ENCODE measurements at places on chromosomes 16 and 17. TPM values are rescaled to one million over a fixed set of nuclear protein-coding genes. Genes with fewer than 3 reads are reported as not detected.

DNA sequence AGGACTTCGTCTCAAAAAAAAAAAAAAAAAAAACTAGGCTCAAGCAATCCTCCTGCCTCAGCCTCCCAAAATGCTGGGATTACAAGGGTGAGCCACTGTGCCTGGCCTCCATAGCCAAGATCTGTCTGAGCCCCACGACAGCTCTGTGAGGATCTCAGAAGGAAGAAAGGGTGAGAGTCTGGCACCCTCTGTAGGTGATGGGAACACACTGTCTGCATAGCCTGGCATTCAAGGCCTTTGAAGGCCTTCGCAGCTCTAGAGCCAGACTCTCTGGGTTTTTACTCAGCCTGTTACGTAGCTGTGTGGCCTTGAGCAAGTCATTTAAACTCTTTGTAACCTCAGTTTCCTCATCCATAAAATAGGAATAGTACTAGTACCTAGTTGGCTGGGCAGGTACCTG lies 6.3 kb upstream of the XPO6 start:
- H3K4me3 ChIP-seq: no peak overlapping the region
- no peaks in the 10 kb centered on the region for H3K36me3 ChIP-seq
- H3K27me3 ChIP-seq: no peaks in the 10 kb centered on the region
- peaks cover 2% of the 10 kb centered on the region for H3K4me1 ChIP-seq
- no peak overlapping the region for H3K27ac ChIP-seq

PKD1 gene
- 97.8 TPM for total RNA-seq

DNA sequence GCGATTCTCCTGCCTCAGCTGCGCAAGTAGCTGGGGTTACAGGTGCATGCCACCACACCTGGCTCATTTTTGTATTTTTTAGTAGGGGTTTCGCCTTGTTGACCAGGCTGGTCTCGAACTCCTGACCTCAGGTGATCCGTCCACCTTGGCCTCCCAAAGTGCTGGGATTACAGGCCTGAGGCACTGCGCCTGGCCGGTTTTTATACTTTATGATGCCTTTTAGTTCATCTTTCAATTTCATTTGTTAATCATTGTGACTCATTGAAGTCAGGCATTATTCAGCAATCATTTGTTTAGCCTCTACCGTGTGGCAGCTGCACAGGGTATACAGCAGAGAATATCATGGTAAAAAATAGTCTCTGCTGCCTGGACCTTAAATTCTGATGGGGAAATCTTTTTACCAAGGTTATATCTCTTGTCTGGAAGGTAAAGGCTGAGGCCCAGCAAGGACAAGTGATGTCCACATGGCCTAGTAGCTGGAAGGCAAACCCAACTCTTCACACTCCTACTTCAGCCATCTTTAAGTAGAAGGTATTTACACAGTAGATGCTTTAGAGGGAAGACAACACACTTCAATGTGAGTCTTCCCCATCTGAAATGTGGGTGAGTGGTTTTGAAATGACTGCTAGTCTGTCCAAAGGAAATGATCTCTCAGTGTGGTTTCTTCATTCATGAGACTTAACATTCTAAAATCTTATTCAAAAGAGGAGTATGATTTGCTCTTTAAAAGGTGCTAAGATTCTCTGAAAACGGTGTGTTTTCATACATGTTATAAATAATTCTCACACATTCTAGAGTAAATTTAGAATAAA lies 2.4 kb downstream of the PRPSAP2 start:
- H3K36me3 ChIP-seq: peaks cover 7% of the 10 kb centered on the region
- peak overlapping the region; percentile 42 for H3K27ac ChIP-seq
- no peaks in the 10 kb centered on the region for H3K27me3 ChIP-seq
- H3K4me3 ChIP-seq: peak overlapping the region; percentile 51
- DNase-seq: no peak
- peaks cover 26% of the 10 kb centered on the region for H3K4me1 ChIP-seq

RSKR gene
- 35.5 TPM for total RNA-seq

MEIOC gene
- 0.86 TPM for total RNA-seq

GRCh38 chr17:4788807-4789700 lies at the start of gene GLTPD2:
Gene GLTPD2 (plus strand): TSS chr17:4788964. CDS start chr17:4789012, 48 bp downstream.
- peaks cover 5% of the 10 kb centered on the region for H3K27me3 ChIP-seq
- H3K36me3 ChIP-seq: no peaks in the 10 kb centered on the region
- H3K27ac ChIP-seq: peak within 1 kb of the TSS; percentile 94

KRTAP1-5 gene
- not detected for total RNA-seq

- H3K4me3 ChIP-seq: peak overlapping the region; percentile 82
- H3K36me3 ChIP-seq: no peaks in the 10 kb centered on the region
- peak overlapping the region; percentile 98 for H3K27ac ChIP-seq
- peaks cover 35% of the 10 kb centered on the region for H3K4me1 ChIP-seq
- no peak for DNase-seq
- H3K27me3 ChIP-seq: no peaks in the 10 kb centered on the region
These were observed 716 bp downstream of the TMEM94 start for GRCh38 chr17:75457047-75457654.

- no peak overlapping the region for H3K4me3 ChIP-seq
- DNase-seq: no peak
- H3K36me3 ChIP-seq: no peaks in the 10 kb centered on the region
- peaks cover 17% of the 10 kb centered on the region for H3K4me1 ChIP-seq
- H3K27ac ChIP-seq: no peak overlapping the region
These were observed 6.5 kb upstream of the PRR29 start for GRCh38 chr17:63991611-63992010.

HOXB9 gene
- total RNA-seq: not detected

SEPTIN12 gene
- total RNA-seq: 0.78 TPM

GRCh38 chr16:88773812-88774291 lies 11.2 kb downstream of the PIEZO1 start:
- H3K4me1 ChIP-seq: peaks cover 17% of the 10 kb centered on the region
- H3K27ac ChIP-seq: no peak overlapping the region
- H3K4me3 ChIP-seq: no peak overlapping the region
- no peak for DNase-seq
- H3K36me3 ChIP-seq: no peaks in the 10 kb centered on the region
- H3K27me3 ChIP-seq: peaks cover 5% of the 10 kb centered on the region

DNA sequence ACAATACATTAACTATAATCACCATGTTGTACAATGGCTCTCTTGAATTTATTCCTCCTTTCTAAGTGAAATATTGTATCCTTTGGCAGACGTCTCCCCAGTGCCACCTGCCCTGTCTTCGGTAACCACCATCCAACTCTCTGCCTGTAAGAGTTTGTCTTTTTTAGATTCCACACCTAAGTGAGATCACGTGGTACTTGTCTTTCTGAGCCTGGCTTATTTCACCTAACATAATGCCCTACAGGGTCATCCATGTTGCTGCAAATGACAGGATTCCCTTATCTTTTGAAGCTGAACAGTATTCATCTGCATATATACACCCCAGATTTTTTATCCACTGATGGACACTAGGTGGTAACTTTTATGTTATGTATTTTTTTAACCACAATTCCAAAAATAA lies 24.2 kb downstream of the ORC6 start:
- no peak for DNase-seq
- no peaks in the 10 kb centered on the region for H3K36me3 ChIP-seq
- H3K27me3 ChIP-seq: no peaks in the 10 kb centered on the region
- H3K4me1 ChIP-seq: no peaks in the 10 kb centered on the region
- H3K4me3 ChIP-seq: no peak overlapping the region

CHST5 gene
- total RNA-seq: 0.24 TPM

GRCh38 chr17:79093270-79093669 lies 18.6 kb downstream of the ENGASE start:
- no peak for DNase-seq
- H3K27me3 ChIP-seq: peaks cover 6% of the 10 kb centered on the region
- no peak overlapping the region for H3K4me3 ChIP-seq
- no peaks in the 10 kb centered on the region for H3K4me1 ChIP-seq

CDK5R1 gene
- 6.2 TPM for total RNA-seq

DNA sequence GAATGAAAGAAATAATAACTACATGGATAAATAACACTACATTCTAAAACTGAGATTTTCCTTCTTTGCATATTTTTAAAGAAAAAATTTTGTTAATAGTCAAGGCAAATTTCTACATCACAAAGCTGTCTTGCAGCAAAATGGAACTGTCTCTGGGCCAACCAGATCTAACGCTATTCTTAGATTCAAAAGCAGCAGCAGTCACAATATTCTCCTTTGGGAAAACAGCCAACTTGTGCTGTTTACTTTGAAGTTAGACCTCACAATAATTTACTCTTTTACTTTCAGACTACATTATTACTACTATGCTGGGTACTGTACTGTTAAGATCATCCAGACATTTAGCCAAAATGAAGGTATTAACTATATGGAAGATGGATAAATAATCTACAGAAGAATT lies 189.1 kb downstream of the CEP112 start:
- peaks cover 20% of the 10 kb centered on the region for H3K36me3 ChIP-seq
- H3K27ac ChIP-seq: no peak overlapping the region
- DNase-seq: no peak
- no peaks in the 10 kb centered on the region for H3K27me3 ChIP-seq

TMC8 gene
- total RNA-seq: 0.12 TPM

DNA sequence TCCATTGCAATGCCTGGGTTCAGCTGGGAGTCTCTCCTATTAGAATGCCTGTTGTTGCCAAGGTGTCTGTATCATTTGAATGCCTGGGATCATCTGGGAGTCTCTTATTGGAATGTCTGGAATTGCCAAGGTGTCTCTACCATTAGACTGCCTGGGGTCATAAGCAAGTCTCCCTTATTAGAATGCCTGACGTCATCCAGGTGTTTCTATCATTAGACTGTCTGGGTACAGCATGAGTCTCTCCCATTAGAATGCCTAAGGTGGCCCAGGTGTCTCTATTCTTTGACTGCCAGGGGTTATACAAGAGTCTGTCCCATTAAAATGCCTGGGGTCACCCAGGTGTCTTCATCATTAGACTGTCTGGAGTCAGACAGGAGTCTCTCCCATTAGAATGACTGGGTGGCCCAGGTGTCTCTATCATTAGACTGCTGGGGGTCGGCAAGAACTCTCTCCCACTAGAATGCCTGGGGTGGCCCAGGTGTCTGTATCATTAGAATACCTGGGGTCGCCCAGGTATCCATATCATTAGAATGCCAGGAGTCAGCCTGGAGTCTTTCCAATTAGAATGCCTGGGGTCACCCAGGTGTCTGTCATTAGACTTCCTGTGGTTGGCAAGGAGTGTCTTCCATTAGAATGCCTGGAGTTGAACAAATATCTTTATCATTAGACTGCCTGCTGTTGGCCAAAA lies 2274.0 kb downstream of the TP53TG3F start:
- no peak overlapping the region for H3K27ac ChIP-seq
- DNase-seq: no peak
- H3K4me3 ChIP-seq: no peak overlapping the region
- H3K36me3 ChIP-seq: no peaks in the 10 kb centered on the region
- H3K4me1 ChIP-seq: no peaks in the 10 kb centered on the region

CACNA1G gene
- total RNA-seq: 0.36 TPM

MYH11 gene
- 0.31 TPM for total RNA-seq

DNA sequence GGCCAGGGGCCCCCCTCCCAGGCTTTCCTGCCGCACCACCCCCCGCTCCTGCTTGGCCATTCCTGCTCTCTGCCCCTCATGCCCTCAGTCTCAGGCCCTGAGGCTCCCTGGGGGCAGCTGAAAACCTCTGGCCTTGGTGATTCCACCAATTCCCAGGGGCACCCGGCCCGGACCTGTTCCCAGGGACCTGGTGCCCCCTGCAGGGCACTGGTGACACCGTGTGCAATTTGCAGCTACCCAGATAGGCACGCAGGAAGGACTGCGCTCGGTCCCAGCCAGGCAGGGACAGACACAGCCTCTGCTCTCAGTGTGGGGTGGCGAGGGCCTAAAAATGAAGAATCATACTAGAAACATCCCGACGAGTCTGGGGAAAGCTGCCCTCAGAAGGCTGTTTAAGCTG lies 13.4 kb downstream of the WFDC1 start:
- H3K36me3 ChIP-seq: no peaks in the 10 kb centered on the region
- H3K27me3 ChIP-seq: peaks cover 42% of the 10 kb centered on the region
- no peak overlapping the region for H3K27ac ChIP-seq

HOXB6 gene
- total RNA-seq: 0.96 TPM

FOXL1 gene
- total RNA-seq: not detected

- H3K4me3 ChIP-seq: no peak overlapping the region
- H3K36me3 ChIP-seq: no peaks in the 10 kb centered on the region
- peaks cover 24% of the 10 kb centered on the region for H3K27me3 ChIP-seq
These were observed 50.9 kb downstream of the ENGASE start for GRCh38 chr17:79125503-79125902.

DNA sequence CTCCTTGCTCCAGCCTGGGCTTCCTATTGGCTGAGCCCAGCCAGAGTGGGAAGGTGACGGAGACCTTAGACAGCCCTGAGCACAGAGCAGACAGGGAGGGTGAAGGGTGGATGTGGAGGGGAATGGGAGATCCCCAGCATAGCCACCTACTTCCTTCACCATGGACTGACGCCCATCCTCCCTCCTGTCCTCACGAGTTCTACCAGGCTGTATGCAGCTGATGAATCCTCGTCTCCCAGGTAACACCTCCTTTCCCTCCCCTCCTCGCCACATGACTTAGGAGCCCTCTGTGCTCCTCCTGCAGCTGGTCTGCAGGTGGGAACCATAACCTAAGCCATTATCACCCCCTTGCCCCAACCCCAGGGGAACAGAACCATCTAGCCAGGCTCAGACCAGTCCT lies 9.0 kb upstream of the CRHR1 start:
- H3K4me1 ChIP-seq: peaks cover 2% of the 10 kb centered on the region
- no peaks in the 10 kb centered on the region for H3K36me3 ChIP-seq

EMP2 gene
- total RNA-seq: 10.5 TPM
